ENCODE measurements at places on chromosomes 6 and 20.
A peak's percentile ranks its signal among the peaks of the same experiment; 100 is the strongest.

DNA sequence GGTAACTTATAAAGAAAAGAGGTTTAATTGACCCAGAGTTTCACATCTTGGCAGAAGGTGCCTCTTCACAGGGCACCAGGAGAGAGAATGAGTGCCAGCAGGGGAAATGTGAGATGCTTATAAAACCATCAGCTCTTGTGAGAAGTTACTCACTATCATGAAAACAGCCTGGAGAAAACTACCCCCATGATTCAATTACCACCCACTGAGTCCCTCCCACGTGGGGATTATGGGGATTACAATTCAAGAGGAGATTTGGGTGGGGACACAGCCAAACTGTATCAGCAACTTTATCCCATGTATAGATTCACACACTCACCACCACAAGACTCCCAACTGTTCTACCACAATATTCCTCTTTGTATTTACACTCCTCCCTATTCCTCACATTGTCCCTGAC lies 10.6 kb downstream of the PDSS2 start:
- no peak for DNase-seq

DNA sequence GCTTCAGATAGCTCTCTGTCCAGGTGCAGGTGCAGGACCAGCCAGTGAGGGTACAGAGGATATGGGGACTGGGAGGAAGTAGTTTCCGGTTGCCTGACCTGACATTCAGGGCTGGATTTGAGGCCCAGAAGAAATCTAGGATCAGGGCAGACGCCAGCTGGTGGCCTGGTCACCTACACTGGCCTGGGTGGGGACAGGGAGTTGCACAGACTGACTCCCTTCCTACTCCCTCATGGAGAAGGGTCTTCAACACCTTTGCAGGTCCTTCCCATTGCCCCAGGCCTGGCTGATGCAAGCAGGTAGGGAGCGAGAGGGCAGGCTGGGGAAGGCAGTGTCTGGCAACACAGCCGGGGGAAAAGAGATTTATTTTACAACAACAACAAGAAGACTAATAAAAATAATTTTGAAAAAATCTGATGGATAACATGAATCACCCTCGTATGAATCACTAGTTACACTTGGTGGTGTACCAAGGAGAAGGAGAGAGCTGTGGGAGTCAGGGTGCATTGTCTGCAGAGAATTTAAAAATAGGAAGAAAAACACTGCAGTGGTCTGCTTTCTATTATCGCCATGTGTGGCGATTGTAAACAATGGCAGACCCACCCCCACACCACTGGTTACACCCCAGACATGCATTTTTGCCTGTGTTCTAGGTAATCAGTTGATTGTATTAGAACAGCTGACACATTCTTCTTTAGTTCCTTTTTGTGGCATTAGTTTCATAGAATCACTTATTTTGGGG lies 62.3 kb upstream of the SNX9 start:
- DNase-seq, result no peak

GRCh38 chr6:51495610-51496396 lies 591.6 kb downstream of the PKHD1 start:
- DNase-seq, result no peak

GRCh38 chr20:48669946-48670605 lies 157.7 kb downstream of the PREX1 start:
- no peak for DNase-seq

- peak; percentile 66 for DNase-seq
Measured at GRCh38 chr20:56634735-56635385, 5.8 kb downstream of the TFAP2C start.

DNA sequence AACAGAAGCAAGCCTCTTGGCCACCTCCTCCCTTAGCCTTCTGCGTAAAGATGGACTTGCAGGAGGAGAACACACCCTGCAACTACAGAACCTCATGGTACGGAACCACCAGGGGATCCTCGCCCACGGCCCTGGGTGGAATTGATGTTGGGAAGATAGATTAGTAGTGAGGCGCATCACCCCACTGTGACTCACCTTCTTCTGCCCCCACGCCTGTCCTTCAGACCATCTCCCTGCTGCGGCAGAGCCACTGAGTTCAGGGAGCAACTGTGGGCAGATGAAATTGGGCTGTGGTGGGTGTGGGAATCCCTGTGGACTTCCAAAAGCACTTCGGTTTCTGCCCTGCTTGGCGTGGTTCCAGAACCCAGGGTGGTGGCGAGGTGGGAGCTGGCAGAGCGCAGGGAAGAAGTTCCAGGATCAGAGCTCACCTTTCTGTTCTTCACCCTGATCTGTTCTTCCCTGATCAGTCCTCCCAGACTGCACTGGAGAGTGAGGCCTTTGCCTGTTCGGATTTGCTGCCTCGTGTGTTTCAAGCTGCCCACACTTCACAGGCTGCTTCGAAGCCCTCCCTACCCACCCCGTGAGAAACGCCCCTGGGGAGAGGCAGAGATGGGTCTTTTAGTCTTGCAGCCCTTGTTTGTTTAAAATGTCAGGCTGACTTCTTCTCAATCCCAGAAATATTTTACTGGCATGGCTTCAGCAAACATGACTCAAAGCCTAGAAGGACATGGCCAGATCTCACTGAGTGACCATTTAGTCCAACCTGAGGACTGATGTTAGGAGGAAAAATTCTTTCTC lies 92.8 kb upstream of the MLN start:
- no peak for DNase-seq

DNA sequence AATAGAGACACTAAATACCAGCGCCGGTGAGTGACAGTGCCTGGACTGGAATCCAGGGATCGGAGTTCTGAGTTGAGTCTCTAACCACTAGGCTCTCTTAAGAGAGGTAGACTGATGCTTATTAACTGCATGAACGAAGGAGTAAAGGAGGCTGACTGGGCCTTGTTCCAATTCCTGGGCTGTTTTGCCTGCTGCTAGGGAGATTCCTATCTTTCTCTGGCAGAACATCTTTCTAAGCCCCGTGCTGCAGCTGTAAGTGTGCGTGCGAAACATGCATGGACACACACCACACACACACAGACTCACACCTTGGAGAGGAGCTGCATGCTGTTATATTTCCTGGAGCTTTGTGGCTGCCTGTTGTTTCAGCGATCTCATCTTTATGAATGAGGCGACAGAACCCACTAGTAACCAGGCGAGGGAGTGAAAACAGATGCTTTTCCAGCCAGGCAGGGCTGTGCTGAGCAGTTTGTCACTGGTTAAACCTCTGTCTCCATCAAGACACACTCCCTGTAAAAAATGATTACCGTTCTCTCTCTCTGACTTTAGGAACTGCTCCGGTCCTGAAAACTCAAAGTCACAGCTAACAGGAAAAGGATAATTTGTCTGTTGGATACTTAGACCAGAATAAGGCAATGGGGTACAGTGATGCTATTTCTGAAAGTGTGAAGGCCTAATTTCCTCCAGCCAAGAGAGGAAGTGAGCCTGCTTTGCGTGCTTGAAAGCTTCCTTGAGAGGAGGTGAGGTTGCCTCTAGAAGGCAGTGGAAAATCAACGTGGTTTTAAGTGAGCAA lies 157.4 kb upstream of the ZNF217 start:
- no peak for DNase-seq

GRCh38 chr6:114155763-114156162 lies 184.8 kb upstream of the HDAC2 start:
- no peak for DNase-seq

DNA sequence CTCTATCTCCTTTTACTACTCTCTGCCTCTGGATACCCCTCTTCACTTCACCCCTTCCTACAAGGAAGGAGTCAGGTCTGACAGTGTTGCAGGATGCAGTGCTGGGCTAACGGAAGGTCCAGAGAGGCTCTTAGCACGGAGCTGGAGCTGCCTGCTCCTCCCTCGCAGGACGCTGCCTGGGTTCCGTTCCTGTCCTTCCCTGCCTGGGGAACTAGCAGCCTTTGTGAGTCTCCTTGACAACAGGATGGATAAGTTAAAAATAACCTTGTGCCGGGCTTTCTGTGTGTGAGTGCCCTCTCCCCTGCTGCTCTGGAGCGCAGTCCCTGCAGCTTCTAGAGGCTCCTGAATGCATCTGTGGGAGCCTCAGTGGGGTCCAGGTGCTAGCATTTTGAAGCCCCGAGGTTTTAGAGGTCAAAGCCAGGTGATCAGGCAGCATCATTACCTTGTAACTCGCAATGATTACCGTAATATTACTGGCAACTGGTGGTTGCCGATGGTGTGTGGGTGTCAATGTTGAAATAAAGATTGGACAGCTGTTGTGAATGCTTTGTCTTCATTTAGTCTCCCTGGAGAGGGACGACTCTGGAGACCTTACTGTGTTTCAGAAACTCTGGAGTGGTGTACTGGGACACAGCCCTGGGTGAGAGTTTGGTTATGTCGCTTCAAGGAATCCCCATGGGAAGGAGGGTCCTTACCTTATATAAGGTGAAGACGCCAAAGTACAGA lies 44.4 kb downstream of the CDS2 start:
- peak; percentile 45 for DNase-seq

GRCh38 chr20:51076786-51077685 lies 54.1 kb upstream of the KCNG1 start:
- no peak for DNase-seq

DNA sequence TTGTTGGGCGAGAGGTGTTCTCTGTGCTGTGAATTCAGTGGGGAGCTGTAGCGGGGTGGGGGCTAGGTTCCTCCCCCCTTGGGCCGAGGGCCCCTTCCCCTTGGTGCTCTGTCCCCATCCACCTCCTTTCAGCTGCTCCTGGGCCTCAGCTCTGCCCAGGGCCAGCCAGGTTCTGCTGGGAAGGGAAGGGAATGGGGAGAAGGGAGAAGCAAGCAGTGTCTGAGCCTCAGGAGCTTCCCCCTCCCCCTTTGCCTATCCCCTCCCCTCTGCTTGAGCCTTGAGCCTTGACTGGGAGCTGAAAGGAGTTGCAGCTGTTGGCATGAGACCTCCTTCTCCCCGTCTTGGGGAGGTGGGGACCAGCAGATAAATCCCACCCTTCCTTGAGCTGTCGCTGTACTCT lies 576 bp upstream of the RRP36 start:
- DNase-seq, result peak; percentile 95

GRCh38 chr6:56860475-56860874 lies 94.4 kb upstream of the BEND6 start:
- DNase-seq, result no peak

DNA sequence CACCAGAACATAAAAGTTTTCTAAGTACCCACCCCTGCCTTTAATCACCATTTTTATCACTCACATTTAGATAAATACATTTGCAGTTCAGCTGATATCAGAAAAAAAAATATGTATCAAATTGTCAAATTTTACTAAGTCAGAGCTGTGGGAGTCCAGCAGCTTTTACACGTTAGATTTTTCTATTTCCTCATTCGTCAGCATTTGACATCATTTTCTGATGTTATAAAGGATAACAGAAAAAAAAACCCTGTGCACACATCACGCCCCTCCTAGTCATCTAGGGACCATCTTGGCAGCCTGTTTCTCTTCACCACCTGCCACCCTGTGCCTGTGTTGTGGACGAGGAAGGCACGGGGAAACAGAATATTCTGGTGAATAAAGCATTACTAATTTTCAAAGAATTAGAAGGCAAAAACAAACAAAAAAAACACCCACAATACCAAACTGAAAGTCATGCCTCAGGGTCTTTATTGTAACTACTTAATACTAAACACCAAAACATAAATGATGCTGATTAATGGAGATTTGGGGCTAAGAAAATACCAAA lies 12.4 kb downstream of the B4GALT5 start:
- no peak for DNase-seq

DNA sequence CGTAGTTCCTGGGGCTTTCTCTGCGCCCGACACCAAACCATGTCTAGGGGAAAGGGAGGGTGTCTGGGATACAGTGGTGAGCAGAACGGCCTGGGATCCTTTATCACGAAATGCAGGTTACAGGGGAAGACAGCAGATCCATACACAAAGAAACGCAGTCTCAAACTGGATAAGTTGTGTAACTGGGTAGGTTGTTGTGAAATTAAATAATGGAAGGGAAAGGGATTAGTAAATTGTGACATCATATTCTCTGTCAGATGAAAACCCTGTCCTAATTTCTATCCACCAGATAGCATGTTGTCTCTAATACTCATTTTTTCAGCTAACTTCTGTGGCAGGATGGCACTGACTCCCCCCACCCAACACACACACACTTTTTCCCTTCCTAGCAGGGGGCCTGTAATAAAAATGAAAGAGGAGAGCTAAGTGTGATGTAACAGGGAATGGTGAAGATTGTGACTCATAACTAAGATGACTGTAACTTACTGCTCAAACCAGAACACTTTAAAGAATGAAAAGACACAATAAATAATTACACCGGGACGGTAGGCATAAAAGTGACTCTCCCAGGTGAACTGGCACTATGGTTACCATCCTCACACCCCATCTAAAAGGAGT lies 769 bp upstream of the TRPC4AP start:
- DNase-seq, result no peak

- no peak for DNase-seq
Measured at GRCh38 chr6:80792151-80792550, 685.7 kb downstream of the BCKDHB start.

- peak; percentile 82 for DNase-seq
Measured at GRCh38 chr6:133889557-133890403, 867 bp downstream of the TCF21 start.

DNA sequence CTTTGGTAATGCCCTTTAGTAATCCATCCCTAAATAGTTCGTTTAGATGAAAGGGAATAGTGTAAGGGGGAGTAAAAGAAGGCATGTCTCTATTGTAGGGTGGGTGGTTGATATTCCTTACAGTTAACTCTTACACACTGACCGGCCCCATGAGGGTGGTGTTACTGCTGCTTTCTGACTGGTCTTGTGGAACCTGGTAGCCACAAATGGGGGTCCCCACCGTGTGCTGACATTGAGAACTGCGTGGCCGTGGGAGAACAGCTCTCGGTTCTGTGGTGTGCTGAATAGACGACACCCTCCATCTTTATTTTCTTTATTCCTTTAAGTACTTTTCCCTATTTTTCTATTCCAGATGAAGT lies 19.3 kb downstream of the MRAP2 start:
- DNase-seq, result peak; percentile 38
